ENCODE measurements at places on chromosomes 2 and 18.
A peak's percentile ranks its signal among the peaks of the same experiment; 100 is the strongest.

DNA sequence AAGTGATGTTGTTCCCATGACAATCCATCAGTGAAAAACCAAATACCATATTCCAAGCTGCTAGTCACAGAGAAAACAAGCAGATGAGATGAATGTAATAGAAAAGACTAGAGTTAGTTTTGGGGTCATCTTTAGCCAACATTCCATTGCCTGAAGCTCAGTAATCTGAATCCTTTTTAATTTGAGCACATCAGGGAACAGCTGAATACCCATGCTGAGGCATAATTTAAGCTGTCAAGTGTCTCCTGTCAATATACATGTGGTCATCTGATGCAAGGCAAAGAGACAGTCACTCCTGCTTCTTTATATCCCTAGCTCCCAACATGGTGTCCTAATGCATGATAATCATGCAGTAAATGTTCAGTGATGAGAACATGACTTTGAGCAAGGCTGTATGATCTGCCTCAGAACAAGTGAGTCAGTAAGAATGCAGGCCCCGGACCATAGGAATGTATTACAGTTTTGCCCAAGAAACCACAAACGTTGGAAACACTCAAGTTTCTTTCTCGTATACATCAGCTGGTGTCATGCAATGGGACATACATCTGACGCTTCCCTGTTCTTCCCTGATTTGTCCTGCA lies 48.0 kb downstream of the CDK15 start:
- DNase-seq: peak; percentile 24

GRCh38 chr2:158734442-158734841 lies 60.7 kb upstream of the DAPL1 start:
- DNase-seq: no peak

- no peak for DNase-seq
Measured at GRCh38 chr18:9804517-9805104, 81.2 kb upstream of the TXNDC2 start.

- no peak for DNase-seq
Measured at GRCh38 chr18:2978661-2979106, 34.3 kb downstream of the LPIN2 start.

DNA sequence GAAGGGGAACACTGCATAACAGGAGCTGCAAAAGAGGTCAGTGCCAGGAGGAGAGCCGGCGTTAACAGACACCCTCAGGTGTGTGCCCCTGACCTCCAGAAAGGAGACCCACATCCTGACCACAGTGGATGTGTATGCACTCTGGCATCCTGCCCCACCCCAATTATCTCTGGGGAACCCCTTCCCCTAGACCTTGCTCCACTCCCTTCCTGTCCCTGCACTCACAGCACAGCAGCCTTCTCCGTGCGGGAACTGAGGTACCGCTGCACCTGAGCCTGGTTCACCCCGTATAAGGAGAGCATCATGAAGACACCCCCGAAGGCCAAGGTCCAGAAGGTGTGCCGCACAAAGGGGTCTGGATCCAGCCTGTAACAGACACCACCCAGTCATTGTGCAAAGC lies 7.3 kb upstream of the ATRAID start:
- no peak for DNase-seq

GRCh38 chr2:54194761-54195750 lies 61.0 kb downstream of the TSPYL6 start:
- no peak for DNase-seq

DNA sequence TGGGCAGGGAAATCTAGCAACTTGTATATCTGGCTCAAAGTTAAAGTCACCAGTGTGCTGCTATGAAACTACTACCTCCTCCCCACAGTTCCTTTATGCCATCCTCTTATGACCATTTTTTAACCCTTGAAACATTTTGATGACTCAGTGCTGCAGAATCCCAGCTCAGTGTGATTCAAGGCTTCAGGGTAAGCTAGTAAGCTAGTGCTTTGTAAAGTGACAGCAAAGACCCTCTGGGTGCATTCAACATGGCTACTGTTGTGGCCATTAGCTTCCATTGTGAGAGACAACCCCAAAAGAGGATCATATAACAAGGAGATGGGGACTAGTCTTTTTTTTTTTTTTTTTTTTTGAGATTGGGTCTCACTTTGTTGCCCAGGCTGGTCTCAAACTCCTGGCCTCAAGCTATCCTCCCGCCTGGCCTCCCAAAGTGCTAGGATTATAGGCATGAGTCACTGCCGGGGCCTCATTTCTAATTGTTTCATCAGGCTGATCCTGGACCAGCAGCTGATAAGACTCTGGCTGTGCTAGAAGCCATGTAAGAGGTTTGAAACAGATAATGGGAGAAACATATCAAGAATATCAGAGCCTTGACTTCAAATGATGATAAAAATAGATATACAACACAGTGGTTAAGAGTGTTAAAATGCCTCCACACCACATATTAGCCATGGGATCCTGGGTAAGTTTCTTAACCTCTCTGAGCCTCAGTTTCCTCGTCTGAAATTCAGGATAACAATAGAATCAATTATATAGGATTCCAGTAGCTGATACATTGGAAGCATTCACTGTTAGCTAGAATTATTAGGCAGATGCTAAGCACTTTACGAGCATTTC lies 65.7 kb upstream of the RTN4 start:
- no peak for DNase-seq

DNA sequence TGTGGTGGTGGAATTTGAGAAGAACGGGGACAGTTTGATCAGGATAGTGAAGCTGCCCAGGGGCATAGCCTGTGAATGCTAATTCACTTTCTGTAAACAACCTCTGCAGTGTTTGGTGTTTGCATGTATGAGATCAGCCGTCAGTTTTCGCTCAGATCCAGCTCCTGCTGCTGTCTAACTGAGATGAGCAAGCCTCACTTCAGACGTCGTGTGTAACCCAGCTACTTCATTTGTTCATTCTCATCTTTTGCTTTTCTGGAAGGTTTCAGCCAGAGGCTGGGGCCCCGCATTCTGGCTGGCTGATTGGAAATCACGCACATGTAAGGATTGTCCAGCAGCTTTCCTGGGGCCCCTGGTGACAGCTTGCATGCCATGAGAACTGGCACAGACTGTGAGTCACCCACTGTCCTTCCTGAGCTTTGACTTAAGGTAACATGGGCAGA lies 48.9 kb downstream of the LDLRAD4 start:
- no peak for DNase-seq

- no peak for DNase-seq
Measured at GRCh38 chr18:12282442-12283039, 25.5 kb upstream of the TUBB6 start.

GRCh38 chr2:70708376-70709199 lies 59.4 kb downstream of the ADD2 start:
- DNase-seq: no peak

- no peak for DNase-seq
Measured at GRCh38 chr2:214484239-214484638, 73.4 kb downstream of the VWC2L start.

DNA sequence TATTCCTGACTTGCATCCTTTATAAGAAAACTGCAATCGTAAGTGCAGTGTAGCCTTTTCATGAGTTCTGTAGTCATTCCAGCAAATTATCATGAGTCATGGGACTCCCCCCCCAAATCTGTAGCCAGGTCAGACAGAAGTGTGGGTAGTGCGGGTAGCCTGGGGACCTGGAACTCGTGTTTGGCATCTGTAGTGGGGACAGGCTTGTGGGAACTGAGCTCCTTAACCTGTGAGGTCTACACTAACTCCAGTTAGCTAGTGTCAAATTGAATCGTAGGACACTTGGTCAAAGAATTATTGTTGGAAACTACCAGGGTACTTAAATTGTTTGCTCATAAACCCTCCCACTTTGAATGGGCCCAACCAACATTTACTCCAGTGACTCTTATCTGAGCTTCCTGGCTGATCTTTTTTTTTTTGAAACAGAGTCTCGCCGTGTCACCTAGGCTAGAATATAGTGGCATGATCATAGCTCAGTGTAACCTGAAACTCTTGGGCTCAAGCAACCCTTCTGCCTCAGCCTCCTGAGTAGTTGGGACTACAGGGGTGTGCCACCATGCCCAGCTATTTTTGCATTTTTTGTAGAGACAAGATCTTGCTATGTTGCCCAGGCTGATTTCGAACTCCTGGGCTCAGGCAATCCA lies 12.4 kb downstream of the PFN4 start:
- no peak for DNase-seq

Measured in retina (tissue), 1 donor.